Stimulated activated CD8-positive, alpha-beta memory T cell treated with anti-CD3 and anti-CD28 coated beads, Interleukin-4, amount 100 ng/mL, for 1 hour (primary cell): ENCODE measurements at places on chromosomes 5 and 9.

GRCh38 chr5:124000538-124000937, 488.6 kb downstream of the CSNK1G3 start:
- DNase-seq: no peak

- no peak for DNase-seq
These were observed 28.2 kb downstream of the TCERG1 start for GRCh38 chr5:146475190-146475780.

DNA sequence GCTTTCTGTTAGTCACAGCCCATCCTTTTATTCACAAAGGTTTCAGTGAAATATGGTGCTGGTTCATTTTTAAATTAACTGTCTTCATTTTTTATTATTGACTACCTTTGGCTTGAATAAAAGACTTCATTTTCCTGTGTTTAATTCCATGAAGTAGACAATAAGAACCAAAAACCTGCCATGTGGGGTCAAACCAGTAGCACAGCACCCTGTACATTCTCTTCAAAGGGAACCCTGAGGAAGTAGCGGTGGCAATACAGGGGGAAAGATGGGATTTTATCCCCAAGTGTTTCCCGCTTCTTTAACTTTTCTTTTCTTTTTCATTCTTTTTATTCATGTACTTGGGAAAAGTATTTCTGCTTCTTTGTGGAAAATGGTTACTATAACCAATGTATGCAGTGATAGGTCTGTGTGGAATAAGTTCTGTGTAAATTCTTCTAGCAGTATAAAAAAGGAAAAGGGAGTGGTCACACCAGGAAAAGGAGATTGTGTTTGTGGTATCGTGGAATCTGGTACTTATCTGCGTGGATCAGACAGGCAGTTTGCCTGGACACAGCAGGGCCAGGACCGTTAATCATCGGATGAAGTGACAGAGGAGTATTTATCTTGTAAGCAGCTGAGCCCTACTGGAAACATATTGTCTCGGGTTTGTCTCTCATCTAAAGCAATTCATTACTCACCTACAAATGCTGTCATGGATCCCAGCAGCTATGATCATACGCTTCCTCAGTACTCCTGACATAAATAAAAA, 94.2 kb downstream of the PPIC start:
- no peak for DNase-seq

GRCh38 chr9:86488794-86489193, 134.6 kb upstream of the TUT7 start:
- DNase-seq: no peak

DNA sequence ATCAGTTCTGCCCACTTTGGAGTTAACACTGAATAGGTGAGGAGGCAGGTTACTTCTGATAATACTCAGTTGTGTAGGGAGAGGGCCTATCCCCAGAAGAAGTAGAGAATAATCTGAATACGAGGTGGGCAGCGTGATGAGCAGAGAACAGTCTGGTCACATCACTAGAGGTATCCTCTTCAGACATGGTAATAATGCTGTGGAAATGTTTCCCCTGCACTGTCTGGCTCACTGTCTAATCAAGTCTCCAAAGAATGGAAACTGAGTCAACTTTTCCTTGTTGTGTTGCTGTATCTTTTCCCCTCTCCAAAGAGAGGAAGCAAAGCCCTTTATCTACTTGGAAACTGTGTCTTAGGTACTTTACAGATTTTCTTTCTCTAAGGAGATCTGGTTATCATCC, 110.9 kb upstream of the ANKRD55 start:
- DNase-seq: no peak

DNA sequence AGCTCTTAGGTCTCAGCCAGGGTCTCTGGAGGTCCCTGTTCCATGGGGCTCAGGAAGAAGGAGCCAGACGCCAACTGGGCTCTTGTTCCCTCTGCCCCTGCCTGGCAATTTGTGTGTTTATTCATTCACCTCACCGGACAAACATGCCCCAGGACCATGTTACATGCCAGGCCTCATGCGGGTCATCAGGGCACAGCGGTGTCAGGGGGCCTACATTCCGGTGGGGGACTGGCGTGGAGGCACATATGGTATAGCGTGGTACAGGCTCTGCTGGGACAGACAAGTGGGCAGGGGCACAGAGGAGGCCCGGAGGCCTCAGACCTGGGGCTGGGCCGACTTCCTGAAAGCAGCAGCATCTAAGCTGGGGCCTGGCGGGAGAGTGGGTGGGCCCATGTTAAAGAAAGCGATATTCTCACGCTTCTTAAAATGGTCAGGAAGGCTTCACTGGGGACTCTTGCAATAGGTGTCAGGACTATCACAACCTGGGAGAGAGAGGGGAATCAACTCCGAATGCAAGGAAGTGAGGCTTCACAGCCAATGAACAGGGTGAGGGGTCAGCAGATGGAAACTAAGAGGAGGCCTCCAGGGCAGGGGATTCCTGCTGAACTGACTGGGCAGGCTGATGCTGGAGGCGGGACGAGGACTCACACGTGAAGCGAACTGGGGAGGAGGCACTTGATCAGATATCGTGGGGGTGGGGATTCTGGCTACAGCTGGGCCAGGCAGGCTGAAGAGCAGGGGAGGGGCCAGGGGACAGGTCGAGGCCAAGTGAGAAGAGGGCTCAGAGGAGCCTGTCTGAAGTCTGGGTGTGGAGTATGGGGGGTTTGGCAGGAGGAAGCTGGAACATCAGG, 41.9 kb downstream of the NCS1 start:
- no peak for DNase-seq

DNA sequence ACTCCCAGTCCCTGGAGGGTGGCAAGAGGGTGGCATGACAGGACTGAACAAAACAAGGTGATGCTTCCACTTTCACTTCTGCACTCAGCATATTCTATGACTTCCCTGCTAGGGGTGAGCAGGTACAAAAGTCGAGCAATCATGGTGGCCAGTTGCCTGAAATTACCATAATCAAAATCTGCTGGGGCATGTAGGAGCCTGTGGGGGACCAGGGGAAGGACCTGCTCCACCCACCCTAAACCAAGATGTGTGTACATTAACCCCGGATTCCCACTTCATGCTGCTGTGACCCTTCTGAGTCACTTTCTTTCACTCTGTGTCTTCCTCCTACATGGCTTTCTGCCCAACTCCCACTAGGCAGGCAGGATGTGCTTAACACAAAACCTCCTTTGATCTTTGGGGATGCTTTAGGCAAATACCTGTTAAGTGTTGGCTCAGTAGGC, 73.3 kb upstream of the PHF24 start:
- no peak for DNase-seq

GRCh38 chr5:134086943-134087305, 27.6 kb upstream of the TCF7 start:
- peak; percentile 42 for DNase-seq

DNA sequence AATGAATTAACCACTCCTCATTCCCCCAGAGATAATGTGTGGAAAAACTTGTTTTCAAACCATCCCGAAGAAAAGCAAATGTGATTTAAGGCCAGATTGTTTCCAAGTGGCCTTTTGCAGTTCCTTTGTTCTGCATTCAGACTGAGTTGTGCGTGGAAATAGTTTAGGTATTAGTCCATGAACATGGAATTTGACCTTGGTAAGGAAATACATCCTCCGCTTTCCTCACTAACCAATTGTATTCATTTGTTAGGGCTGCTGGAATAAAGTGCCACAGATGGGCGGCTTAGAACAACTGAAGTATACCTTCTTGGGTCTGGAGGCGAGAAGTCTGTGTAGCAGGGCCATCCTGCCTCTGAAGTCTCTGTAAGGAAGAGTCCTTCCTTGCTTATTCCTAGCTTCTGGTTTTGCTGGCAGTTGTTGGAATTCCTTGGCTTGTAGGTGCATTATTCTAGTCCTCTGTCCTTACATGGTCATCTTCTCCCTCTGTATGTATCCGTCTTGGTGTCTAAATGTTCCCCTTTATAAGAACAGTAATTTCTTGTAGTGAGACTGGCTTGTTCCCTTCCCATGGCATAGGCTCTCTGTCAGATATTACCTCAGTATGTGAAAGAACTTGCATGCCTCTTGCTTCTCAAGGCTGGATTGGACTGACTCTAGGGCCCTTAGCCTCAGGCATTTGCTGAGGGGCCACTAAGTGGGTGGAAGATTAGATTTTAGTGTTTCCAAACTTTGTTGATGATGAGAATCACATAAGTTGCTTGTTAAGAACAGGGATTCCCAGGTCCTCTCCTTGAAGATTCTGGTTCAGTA, 53.9 kb downstream of the RAI14 start:
- DNase-seq: no peak

DNA sequence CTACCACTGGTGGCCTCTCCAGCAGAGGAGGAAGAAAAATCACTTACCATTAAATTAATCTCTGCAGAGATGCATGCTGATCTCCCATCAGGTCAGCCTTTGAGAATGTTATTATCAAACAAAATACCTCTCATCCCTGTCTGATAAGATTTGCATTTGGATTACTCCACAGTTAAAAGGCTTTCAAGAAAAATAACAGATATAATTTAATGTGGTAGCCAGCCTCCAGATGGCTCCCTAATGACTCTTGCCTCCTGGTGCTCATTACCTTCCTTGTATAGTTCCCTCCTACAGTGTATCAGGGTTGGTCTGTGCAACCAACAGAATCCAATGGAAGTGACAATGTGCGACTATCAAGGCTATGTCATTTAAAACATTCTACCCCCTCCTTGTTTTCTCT, 63.6 kb upstream of the TNPO1 start:
- no peak for DNase-seq

DNA sequence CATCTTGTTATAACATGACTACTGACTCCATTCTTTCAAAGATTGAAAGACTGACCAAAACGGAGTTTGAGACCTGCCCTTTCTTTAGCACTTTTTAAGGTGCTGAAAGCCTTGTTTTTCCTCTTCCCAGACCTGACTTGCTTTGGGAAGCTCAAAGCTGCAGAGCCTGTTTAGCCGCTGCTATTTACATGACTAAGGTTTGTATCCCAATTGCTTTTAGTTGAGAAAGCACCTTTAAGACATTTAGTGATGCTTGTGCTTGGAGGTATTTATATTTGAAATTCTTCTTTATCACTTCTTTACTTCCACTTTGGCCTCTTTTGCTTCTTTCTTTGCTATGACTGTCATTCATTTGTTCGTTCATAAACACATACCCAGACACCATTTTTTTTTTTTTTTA, 182.6 kb upstream of the ELL2 start:
- DNase-seq: no peak

DNA sequence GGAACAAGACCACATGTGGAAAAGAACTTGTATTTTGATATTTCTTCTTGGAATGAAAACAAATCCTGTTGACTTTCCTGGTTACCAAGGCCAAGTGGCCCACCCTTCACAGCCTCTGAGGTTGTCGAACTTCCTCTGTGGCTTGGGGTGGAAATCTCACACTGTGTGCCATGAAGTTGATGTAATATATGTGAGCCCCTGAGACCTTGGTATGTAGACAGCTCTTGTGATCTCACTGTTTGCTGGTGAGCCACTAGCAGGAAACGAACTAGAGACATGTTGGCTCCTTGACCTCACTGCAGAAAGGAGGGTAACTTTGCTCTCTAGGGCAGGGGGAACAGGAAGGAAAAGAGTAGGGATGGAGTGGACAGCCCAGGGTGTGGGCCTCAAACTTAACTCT, 159.4 kb downstream of the ARHGAP26 start:
- peak; percentile 9 for DNase-seq

DNA sequence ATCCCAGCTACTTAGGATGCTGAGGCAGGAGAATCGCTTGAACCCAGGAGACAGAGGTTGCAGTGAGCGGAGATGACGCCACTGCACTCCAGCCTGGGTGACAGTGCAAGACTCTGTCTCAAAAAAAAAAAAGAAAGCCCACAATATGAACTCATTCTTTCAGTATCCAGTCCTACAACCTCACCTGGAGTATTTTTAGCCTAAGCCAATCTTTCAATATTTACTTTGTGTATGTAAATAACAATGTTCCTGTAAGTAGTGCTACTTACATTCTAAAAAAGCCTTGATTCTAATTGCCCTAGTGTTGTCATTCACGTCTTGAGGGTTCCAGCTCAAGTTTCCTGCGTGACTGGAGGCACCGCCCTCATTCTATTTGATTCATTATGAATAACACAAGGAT, 62.0 kb downstream of the BHMT start:
- no peak for DNase-seq

DNA sequence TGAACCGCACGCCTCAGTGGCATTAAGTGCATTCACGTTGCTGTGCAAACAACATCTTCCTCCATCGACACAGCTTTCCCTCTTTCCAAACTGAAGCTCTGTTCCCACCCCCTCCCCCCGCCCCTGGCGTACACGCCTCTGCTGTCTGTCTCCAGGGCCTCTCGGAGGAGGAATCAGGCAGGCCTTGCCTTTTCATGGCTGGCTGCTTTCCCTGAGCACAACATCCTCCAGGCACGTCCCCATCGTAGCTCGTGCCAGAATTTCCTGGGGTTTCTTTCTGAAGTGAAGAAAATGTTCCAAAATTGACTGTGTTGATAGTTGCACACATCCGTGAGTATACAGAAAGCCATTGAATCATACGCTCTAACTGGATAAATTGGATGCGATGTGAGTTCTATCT, 22.3 kb upstream of the TMEM250 start:
- DNase-seq: no peak

GRCh38 chr9:137918331-137919094, 40.9 kb downstream of the CACNA1B start:
- no peak for DNase-seq

GRCh38 chr5:33470544-33470943, 29.8 kb downstream of the TARS1 start:
- no peak for DNase-seq

- no peak for DNase-seq
These were observed 52.6 kb upstream of the CNOT6 start for GRCh38 chr5:180441564-180442051.

- no peak for DNase-seq
These were observed 67.8 kb downstream of the FGF1 start for GRCh38 chr5:142618130-142618523.

GRCh38 chr9:120723565-120723964, 9.3 kb upstream of the MEGF9 start:
- no peak for DNase-seq

DNA sequence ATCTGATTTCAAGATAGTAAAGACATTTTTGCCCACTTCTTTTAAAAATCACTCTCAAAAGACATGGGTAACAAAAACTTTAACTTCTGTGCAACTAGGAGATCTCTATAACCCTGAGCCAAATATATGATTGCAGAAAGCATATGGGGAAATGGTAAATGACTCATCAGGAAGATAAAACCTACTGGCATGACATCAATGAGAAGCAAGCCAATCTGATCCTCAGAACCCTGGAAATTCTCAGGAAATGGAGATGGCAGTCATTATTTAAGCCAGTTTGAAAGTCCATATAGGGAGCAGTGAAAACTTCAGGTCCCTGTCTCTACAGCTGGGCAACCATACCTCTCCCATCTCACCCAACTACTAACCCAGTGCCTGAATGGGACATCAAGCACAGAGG, 249.7 kb upstream of the NREP start:
- no peak for DNase-seq

DNA sequence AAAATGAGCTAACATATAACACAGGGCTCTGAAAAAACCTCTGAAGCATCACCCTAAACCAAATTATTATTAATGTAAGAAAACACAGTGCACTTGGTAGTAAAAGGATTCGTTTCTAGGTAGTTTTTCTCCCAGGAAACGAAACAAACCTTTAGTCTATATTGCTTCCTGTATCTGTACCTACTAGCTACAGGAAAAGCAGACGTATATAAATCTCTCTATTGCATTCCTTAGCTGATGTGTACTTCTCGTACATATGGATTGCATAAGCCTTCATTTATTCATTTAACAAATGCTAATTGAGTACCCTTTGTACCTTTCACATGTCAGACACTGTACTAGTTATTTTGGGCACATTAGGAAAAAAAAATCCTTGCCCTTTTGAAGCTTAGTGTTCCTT, 85.0 kb upstream of the RASA1 start:
- DNase-seq: no peak

GRCh38 chr5:17180864-17181723, 36.3 kb upstream of the BASP1 start:
- no peak for DNase-seq
